GM23338 (cell line): ENCODE measurements at places on chromosomes 1 and 21. TPM values are rescaled to one million over a fixed set of nuclear protein-coding genes. Genes with fewer than 3 reads are reported as not detected.
A peak's percentile ranks its signal among the peaks of the same experiment; 100 is the strongest.

The SLC1A7 gene
- total RNA-seq, result not detected in 2 replicates

DNA sequence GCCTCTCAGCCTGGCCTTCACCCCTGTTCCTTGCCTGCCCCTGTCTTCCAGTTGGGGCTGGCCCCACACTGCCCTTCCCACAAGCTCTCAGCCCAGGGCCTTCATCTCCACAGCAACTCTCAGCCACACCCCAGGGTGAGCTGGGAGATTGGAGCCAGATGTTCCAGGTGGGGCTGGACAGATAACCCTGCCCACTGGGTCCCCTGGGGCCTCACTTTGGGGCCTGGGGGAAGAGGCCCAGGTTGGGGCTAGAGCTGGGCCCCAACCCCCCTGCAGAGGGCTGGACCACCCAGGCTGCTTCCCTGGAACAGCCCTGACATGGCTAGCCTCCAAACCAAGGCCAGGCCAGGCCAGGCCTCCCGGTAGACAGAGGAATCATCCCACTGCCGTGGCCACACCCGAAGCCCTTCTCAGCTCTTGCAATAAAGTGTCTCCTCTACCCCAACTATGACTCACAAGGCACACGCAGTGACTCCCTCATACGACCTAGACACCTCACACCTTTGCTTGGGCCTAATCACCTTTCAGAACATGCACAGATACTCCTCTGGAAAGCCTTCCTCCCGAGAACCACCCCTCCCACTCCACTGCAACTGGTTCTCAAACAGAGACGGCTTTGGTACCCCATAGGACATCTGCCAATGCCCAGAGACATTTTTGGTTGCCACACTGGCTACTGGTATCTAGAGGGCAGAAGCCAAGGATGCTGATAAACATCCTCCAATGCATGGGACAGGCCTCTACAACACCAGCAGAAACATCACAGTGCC is 22.2 kb downstream of the SLC2A1 start:
- peaks cover 40% of the 10 kb centered on the region for H3K4me1 ChIP-seq
- peak overlapping the region; percentile 72 for H3K27ac ChIP-seq
- H3K27me3 ChIP-seq, result no peaks in the 10 kb centered on the region
- no peak for DNase-seq
- no peak overlapping the region for H3K4me3 ChIP-seq

The NHLH1 gene
- total RNA-seq, result 0.50 and 0.69 TPM in 2 replicates

The KCNJ6 gene
- total RNA-seq, result 0.27 and 0.52 TPM in 2 replicates

- no peaks in the 10 kb centered on the region for H3K36me3 ChIP-seq
- no peaks in the 10 kb centered on the region for H3K4me1 ChIP-seq
- no peak overlapping the region for H3K27ac ChIP-seq
- H3K4me3 ChIP-seq, result no peak overlapping the region
These were observed 62.0 kb upstream of the IGSF21 start for GRCh38 chr1:18045621-18046020.

DNA sequence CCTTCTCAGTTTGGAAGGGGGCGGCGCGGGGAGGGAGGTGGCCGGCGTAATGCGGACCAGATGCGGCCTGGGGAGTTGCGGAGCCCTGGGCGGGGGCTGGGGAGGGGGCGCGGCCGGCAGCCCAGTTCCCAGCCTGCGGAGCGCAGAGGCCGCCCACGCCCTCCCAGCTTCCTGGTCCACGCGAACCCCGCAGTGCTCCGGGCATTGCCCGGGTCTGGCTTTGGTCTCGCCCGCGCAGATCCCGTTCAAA is 695 bp downstream of the DMBX1 start:
- H3K36me3 ChIP-seq, result no peaks in the 10 kb centered on the region
- peaks cover 100% of the 10 kb centered on the region for H3K27me3 ChIP-seq
- peak overlapping the region; percentile 67 for H3K4me3 ChIP-seq
- H3K27ac ChIP-seq, result no peak overlapping the region

DNA sequence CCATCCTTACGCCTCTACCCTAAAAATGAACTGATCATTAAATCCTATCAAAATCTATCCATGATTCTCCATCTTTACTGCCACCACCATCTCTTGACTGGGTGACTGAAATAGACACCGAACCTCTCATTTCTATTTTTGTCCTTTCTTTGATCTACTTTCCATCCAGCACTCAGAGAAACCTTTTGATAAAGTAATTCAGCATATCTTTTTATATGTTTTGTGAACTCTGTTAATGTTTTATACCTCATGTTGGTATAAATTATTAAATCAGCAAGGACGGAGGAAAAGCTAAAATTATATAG is 13.0 kb downstream of the PCNX2 start:
- no peak overlapping the region for H3K27ac ChIP-seq
- H3K4me1 ChIP-seq, result peaks cover 25% of the 10 kb centered on the region; the same call in 1 of the 2 replicates
- H3K27me3 ChIP-seq, result no peaks in the 10 kb centered on the region
- no peak overlapping the region for H3K4me3 ChIP-seq
- H3K36me3 ChIP-seq, result peaks cover 8% of the 10 kb centered on the region; the same call in 1 of the 2 replicates

The VCAM1 gene
- not detected in 2 replicates for total RNA-seq

- no peaks in the 10 kb centered on the region for H3K27me3 ChIP-seq
- no peaks in the 10 kb centered on the region for H3K36me3 ChIP-seq
- H3K27ac ChIP-seq, result no peak overlapping the region
- H3K4me1 ChIP-seq, result no peaks in the 10 kb centered on the region
- no peak overlapping the region for H3K4me3 ChIP-seq
- DNase-seq, result no peak
These were observed 150.2 kb downstream of the CAMTA1 start for GRCh38 chr1:6935361-6935883.

The UBE2U gene
- total RNA-seq, result not detected in 2 replicates

DNA sequence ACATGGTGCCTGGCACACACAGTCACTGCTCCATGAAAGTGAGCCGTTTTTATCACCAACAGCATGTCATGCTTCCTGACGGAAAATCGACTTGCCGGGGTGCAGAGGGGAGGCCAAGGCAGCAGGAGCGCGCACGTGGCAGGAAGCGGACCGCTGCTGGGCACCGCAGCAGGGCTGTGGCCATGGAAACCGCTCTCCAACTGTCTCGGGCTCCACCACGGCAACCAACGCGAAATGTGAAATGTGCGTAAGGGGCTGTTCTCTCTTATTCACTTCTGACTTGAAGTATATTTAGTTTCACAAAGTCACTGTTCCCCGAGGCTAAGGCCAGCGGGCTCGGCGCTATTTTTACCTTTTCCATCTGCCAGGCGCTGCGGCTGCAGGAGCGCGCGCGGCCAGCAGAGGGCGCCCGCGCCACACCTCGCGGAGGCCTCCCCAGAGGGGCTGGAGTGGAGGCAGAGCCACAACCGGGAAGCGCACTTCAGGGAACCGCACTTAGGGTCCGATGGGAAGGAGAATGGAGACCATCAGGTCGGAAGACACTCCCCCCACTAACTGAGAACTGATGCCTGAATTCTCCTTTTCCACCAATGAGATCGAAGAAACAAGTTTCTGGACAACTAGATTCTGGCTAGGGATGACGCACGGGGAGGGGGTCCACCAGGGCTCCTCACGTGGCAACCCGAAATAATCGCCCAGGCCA is 19.7 kb downstream of the RCC2 start:
- no peaks in the 10 kb centered on the region for H3K27me3 ChIP-seq
- H3K27ac ChIP-seq, result peak overlapping the region; percentile 89
- peaks cover 88% of the 10 kb centered on the region for H3K36me3 ChIP-seq
- no peak overlapping the region for H3K4me3 ChIP-seq
- H3K4me1 ChIP-seq, result no peaks in the 10 kb centered on the region; the same call in 1 of the 2 replicates

GRCh38 chr1:56938646-56939045 is 27.2 kb downstream of the C8B start:
- no peak for DNase-seq
- H3K4me3 ChIP-seq, result no peak overlapping the region
- H3K27ac ChIP-seq, result no peak overlapping the region
- H3K4me1 ChIP-seq, result peaks cover 16% of the 10 kb centered on the region

- H3K36me3 ChIP-seq, result peaks cover 4% of the 10 kb centered on the region; the same call in 1 of the 2 replicates
- no peak overlapping the region for H3K27ac ChIP-seq
These were observed 30.2 kb downstream of the ZZZ3 start for GRCh38 chr1:77652268-77652667.

- peaks cover 96% of the 10 kb centered on the region for H3K4me1 ChIP-seq
- H3K36me3 ChIP-seq, result no peaks in the 10 kb centered on the region
- H3K4me3 ChIP-seq, result no peak overlapping the region
These were observed 46.4 kb downstream of the CACHD1 start for GRCh38 chr1:64516301-64516700.

The KPRP gene
- not detected in 2 replicates for total RNA-seq

The BMP8B gene
- 0.43 and 0.90 TPM in 2 replicates for total RNA-seq

- peak within 1 kb of the TSS; percentile 96 for H3K4me3 ChIP-seq
- H3K27ac ChIP-seq, result peak within 1 kb of the TSS; percentile 95
- no peaks in the 10 kb centered on the region for H3K27me3 ChIP-seq
- peaks cover 22% of the 10 kb centered on the region for H3K4me1 ChIP-seq
- peak; percentile 98 for DNase-seq
These were observed at the start of gene STMN1 for GRCh38 chr1:25905680-25906643. Gene STMN1, minus strand, starts transcription at chr1:25906419. Its CDS starts 1,743 bp downstream, at chr1:25904676.

DNA sequence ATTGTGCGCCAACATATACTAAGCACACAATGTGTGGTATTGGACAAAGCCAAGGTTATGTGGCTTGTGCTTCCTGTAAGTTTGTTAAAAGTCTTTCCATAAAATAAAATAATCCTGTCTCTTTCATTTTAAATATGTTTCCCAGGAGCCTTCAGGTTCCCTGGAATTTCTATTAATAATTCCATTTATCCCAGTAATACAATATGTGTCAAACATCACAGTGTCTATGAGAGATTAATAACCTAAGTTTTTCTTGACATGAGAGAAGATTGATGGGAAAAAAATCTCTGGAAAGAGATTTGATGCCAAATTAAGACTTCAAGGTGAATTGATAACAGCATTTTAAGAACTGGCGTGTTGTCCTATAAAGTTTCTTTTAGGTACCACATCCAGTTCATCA is 507.0 kb downstream of the TTLL7 start:
- no peak overlapping the region for H3K4me3 ChIP-seq
- no peaks in the 10 kb centered on the region for H3K4me1 ChIP-seq
- DNase-seq, result no peak
- no peak overlapping the region for H3K27ac ChIP-seq
- no peaks in the 10 kb centered on the region for H3K27me3 ChIP-seq

DNA sequence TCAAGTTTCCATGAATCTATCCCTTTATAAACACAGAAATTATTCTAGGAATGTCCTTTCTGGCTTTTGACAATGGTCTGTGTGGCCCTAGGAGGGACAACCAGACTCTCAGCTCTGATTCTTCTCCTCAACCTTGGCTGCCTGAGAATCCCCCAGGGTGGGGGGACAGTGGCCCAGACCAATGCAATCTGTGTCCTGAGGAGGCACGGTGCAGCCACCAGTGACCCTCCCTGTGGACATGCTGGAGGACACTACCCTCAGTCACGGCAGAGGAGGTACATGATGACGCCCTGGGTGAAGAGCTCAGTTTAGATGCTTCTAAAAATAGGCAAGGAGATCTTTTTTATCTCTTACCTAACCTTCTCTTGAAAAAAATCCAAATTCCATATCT is 91.7 kb downstream of the PGBD5 start:
- peaks cover 4% of the 10 kb centered on the region; the same call in 1 of the 2 replicates for H3K36me3 ChIP-seq
- no peak overlapping the region for H3K27ac ChIP-seq
- no peaks in the 10 kb centered on the region for H3K27me3 ChIP-seq
- H3K4me1 ChIP-seq, result peaks cover 8% of the 10 kb centered on the region; the same call in 1 of the 2 replicates
- no peak overlapping the region for H3K4me3 ChIP-seq

- no peak overlapping the region for H3K27ac ChIP-seq
- H3K4me3 ChIP-seq, result no peak overlapping the region
- no peak for DNase-seq
- H3K27me3 ChIP-seq, result no peaks in the 10 kb centered on the region
- H3K36me3 ChIP-seq, result no peaks in the 10 kb centered on the region
- no peaks in the 10 kb centered on the region for H3K4me1 ChIP-seq
These were observed 501 bp upstream of the MRAP start for GRCh38 chr21:32298148-32298559.

The OR10Z1 gene
- not detected in 2 replicates for total RNA-seq

DNA sequence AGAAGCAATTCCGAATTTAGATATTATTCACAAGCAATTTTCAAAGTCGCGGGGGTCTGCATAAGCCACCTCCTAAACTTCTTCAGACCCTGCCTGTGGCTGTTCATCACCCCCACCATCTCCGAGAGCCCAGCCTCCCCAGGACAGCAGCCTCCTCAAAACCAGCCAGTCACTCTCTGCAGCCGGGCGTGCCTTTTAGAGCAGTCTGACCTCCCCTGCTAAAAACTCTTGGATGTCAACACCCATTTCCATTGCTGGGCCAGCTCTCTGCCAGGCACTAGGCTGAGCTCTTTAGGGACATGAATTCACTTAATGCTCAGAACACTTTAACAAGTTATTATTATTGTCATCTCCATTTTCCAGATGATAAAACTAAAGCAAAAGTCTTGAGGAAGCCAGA is 11.7 kb downstream of the ADPRS start:
- no peak overlapping the region for H3K4me3 ChIP-seq
- H3K36me3 ChIP-seq, result no peaks in the 10 kb centered on the region
- no peak for DNase-seq
- no peaks in the 10 kb centered on the region for H3K27me3 ChIP-seq

GRCh38 chr21:42321231-42321630 is 6.0 kb upstream of the TFF3 start:
- H3K36me3 ChIP-seq, result no peaks in the 10 kb centered on the region
- H3K4me1 ChIP-seq, result no peaks in the 10 kb centered on the region; the same call in 1 of the 2 replicates
- no peak overlapping the region for H3K4me3 ChIP-seq

The CHAF1B gene
- 13.1 and 17.4 TPM in 2 replicates for total RNA-seq

DNA sequence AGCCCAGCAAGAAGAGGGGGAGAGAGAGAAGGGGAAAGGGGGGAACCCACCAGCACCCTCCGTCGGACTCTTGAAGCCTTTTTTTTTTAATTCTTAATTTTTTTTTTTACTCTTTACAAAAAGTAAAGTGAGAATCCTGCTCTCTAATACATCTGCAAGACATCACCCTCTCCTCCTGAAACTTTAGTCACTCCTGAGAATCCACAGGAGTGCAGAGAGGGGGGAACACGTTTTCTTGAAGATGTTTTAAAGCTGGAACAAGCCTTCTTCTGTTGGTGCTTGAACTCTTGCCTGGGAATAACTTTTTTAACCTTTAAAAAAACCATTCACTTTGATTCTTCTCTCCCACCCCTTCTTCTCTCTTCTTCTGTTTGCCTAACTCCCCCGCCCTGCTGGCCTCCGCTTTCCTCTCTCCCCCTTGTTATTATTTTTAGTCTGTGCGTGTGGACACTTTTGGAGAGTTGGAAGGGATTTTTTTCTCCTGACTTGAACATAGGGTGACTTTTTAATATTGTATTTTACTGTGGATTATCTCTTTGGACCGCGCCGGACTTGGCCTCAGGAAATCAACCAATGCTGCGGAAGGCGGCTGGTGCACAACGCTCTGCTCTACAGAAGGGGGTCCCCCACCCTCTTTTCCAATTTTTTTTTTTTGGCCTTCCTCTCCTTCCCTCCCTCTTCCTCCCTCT is 383 bp upstream of the PRRX1 start:
- no peaks in the 10 kb centered on the region; the same call in 1 of the 2 replicates for H3K36me3 ChIP-seq
- peak overlapping the region; percentile 79 for H3K4me3 ChIP-seq
- H3K27ac ChIP-seq, result no peak overlapping the region
- H3K27me3 ChIP-seq, result peaks cover 100% of the 10 kb centered on the region
- H3K4me1 ChIP-seq, result peaks cover 64% of the 10 kb centered on the region

The KCNE2 gene
- 0.28 TPM in 1 of 2 replicates, not detected in the other for total RNA-seq

DNA sequence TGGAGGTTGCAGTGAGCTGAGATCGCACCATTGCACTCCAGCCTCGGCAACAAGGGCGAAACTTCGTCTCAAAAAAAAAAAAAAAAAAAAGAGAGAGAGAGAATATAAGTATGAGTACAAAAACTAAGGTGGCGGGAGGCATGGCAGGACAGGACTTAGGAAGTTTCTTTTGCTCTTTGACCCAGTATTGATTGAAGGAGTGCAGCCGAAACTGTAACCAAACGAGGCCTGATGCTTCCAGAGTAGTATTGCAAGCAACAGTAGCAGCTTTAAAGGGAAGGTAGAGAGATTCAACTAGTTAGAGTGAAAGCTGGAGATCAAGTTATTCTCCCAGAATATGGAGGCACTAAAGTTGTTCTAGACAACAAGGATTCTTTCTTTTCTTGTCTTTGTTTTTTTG is 99.2 kb upstream of the CASZ1 start:
- no peaks in the 10 kb centered on the region for H3K36me3 ChIP-seq
- H3K27ac ChIP-seq, result no peak overlapping the region
- H3K4me3 ChIP-seq, result no peak overlapping the region
- 0 out of 2 replicates have a peak, but pooled peaks cover 3% of the 10 kb centered on the region for H3K27me3 ChIP-seq
- H3K4me1 ChIP-seq, result peaks cover 22% of the 10 kb centered on the region
- no peak for DNase-seq
